T-helper 17 cell (primary cell): ENCODE measurements at places on chromosomes 3 and 15.

DNA sequence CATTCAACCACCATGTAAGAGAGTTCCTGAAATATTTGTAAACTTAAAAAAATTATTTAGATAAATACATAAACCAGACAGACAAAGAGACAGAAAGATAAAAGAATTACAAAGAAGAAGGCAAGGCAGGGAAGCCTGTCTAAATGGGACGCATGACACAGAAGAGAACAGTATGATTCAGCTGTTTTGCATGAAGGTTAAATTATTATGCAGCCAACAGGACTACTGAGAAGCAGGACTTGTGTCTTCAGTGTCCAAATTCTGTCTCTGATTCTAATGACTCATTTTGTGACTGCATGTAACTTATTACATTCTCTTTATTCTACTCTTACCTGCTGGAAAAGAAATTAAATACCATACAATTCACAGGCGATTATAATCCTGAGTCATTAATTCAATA lies 340.4 kb upstream of the KCNMB2 start:
- DNase-seq = no peak

DNA sequence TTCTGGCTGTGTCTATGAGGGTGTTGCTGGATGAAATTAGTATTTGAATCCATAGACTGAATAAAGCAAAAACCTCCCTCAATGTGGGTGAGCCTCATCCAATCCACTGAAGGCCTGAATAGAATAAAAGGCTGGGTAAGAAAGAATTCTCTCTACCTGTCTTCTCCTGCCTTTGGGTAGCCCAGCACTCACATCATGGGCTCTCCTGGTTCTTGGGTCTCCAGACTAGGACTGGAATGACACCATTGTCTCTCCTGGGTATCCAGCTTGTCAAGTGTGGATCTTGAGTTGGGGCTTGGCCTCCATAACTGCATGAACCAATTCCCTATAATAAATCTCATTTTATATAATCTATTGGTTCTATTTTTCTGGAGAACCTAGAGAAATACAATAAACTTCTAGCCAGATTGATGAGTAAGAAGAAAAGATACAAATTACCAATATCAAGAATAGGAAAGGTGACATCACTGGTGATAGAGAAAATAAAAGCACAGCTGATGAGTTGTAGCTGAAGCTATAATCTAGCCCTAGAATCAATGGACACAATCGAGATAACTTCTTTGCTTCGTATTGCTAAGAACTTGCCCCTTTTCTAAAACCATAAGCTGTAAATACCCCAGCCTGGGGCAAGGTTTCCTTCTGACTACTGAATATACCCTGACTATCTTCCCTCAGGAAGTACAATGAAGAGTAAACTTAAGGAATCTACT lies 106.4 kb downstream of the ANO10 start:
- no peak for DNase-seq

- DNase-seq = no peak
These were observed 6.1 kb downstream of the RBP2 start for GRCh38 chr3:139470199-139470598.

DNA sequence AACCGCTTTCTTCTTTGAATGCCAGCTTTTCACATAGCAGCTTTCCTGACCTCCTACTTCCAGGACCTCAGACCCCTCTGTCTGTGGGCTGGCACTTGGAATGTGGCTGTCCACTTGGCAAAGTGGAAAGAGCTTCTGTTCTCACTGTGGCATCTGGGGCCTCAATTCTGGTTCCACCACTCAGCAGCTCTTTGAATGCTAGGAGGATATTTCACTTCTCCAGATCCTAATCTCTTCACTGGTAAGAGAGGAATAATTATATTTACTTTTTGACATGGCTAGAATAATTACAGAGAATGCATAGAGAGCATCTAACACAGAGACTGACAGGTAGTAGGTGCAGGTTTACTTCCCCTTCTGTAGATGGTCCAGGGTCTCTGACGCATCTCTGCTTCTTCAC lies 405.9 kb downstream of the LPP start:
- DNase-seq = no peak
